ENCODE measurements at places on chromosomes 3 and 15. TPM values are rescaled to one million over a fixed set of nuclear protein-coding genes. Genes with fewer than 3 reads are reported as not detected.

Gene NUP210
- 1.7 TPM for polyA plus RNA-seq

Gene FANCD2OS
- polyA plus RNA-seq: not detected

Gene RPS17
- 3,234 TPM for polyA plus RNA-seq

Gene CFAP20DC
- 0.08 TPM for polyA plus RNA-seq

Gene PDZRN3
- 49.2 TPM for polyA plus RNA-seq

Gene P4HTM
- polyA plus RNA-seq: 19.0 TPM

Gene PROS1
- polyA plus RNA-seq: 44.4 TPM

Gene SLC6A11
- polyA plus RNA-seq: not detected

Gene LTF
- polyA plus RNA-seq: 3.0 TPM

Gene DENND4A
- 5.4 TPM for polyA plus RNA-seq

Gene WWTR1
- polyA plus RNA-seq: 42.3 TPM

Gene GOLGA6B
- not detected for polyA plus RNA-seq

Gene CPN2
- polyA plus RNA-seq: 0.72 TPM

Gene GOLGA8Q
- polyA plus RNA-seq: 0.47 TPM

Gene GRK7
- polyA plus RNA-seq: 0.06 TPM

Gene P2RY14
- 2.9 TPM for polyA plus RNA-seq

Gene MKRN2
- polyA plus RNA-seq: 33.9 TPM

Gene MESP2
- polyA plus RNA-seq: 0.65 TPM

Gene DUOXA2
- 0.03 TPM for polyA plus RNA-seq

Gene LRTM1
- polyA plus RNA-seq: not detected

Gene SI
- not detected for polyA plus RNA-seq

Gene RPL39L
- 1.9 TPM for polyA plus RNA-seq

Gene SERPINI2
- not detected for polyA plus RNA-seq

Gene STRIT1
- polyA plus RNA-seq: 0.18 TPM

Gene SLC15A2
- polyA plus RNA-seq: 1.0 TPM

Gene IQCH
- polyA plus RNA-seq: 1.5 TPM

Gene DOCK3
- polyA plus RNA-seq: 2.1 TPM

Gene FBLN2
- 42.7 TPM for polyA plus RNA-seq

Gene CD86
- polyA plus RNA-seq: 0.38 TPM

Gene CALML4
- polyA plus RNA-seq: 1.2 TPM

Gene GLDN
- polyA plus RNA-seq: 1.1 TPM

Gene GP9
- polyA plus RNA-seq: not detected

Gene BHLHE40
- polyA plus RNA-seq: 12.5 TPM

Gene GPR149
- not detected for polyA plus RNA-seq

Gene ABCC5
- polyA plus RNA-seq: 16.4 TPM

Gene C3orf85
- polyA plus RNA-seq: not detected

Gene POLQ
- 0.15 TPM for polyA plus RNA-seq

Gene LMAN1L
- polyA plus RNA-seq: 5.8 TPM

Gene BCL2A1
- 1.2 TPM for polyA plus RNA-seq

Gene FAM107A
- polyA plus RNA-seq: 47.9 TPM

Gene SLC24A5
- not detected for polyA plus RNA-seq

Gene P2RY13
- 0.30 TPM for polyA plus RNA-seq

Gene ECT2
- 1.6 TPM for polyA plus RNA-seq

Gene JAGN1
- polyA plus RNA-seq: 20.8 TPM

Gene RYR3
- 0.11 TPM for polyA plus RNA-seq
